ENCODE measurements at places on chromosomes 7 and 10.
A peak's percentile ranks its signal among the peaks of the same experiment; 100 is the strongest.

- no peak for DNase-seq
Measured at GRCh38 chr10:130227883-130228282, 91.7 kb downstream of the GLRX3 start.

GRCh38 chr10:86659721-86660453, 5.5 kb downstream of the OPN4 start:
- DNase-seq: no peak

- DNase-seq: no peak
Measured at GRCh38 chr10:101126684-101127628, 4.1 kb upstream of the TLX1 start.

DNA sequence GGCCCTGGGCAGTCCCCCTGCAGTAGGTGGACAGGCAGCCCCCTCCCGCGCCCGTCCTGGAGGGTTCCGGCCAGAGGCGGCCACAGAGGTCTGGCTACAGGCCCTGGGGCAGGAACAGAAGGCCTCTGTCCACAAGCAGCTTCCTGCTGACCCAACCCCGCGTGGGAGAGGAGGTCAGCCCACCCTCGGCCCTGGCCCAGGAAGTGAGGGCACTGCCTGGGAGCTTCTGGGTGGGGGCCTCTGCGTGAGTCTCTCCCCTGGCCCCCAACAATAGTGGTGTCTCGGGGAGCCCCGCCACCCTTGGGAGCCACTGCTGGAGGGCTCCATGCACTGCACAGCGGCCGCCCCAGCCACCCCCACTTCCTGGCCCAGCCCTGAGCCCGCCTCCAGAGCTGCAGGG, 4.7 kb downstream of the MICALL2 start:
- no peak for DNase-seq

DNA sequence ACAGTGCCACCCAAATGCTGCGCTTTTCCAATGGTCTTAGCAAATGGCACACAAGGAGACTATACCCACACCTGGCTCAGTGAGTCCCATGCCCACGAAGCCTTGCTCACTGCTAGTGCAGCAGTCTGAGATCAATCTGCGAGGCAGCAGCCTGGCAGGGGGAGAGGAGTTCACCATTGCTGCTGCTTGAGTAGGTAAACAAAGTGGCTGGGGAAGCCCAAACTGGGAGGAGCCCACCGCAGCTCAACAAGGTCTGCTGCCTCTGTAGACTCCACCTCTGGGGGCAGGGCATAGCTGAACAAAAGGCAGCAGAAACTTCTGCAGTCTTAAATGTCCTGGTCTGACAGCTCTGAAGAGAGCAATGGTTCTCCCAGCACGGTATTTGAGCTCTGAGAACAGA, 891.2 kb downstream of the PCDH15 start:
- DNase-seq: no peak

GRCh38 chr7:55484834-55485233, 87.5 kb downstream of the VOPP1 start:
- DNase-seq: no peak

- peak; percentile 47 for DNase-seq
Measured at GRCh38 chr10:32171204-32171603, 115.0 kb upstream of the KIF5B start.

DNA sequence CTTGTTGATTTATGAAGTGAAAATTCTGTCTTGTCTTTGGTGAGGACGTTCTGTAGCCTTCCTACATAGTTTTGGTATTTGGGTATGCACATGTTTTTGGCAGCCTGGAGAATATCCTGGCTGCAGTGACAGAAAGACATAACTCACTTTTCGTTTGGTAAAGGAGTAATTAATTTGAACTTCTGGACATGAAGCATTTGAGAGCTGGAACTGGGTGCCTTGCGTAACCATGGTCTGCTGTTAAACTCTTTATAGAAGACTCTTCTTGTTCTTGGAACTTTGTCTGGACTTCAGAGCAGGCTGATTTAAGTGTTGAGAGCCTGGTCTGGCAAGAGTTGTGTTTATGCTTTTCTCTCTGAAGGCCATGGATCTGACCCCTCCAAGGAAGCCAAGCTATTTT, 231.3 kb downstream of the LRMDA start:
- DNase-seq: no peak

DNA sequence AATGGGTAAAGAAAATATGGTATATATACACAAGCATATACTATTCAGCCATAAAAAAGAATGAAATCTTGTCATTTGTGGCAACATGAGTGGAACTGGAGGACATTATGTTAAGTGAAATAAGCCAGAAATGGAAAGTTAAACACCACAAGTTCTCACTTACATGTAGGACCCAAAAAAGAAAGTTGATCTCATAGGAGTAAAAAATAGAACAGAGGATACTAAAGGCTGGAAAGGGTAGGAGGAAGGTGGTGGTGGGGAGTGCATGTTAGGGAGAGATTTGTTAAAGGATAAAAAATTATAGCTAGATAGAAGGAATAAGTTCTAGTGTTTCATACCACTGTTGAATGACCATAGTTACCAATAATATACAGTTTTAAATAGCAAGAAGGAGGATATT, 48.4 kb downstream of the TBC1D12 start:
- no peak for DNase-seq

GRCh38 chr10:113007821-113008220, 57.8 kb downstream of the TCF7L2 start:
- DNase-seq: no peak

DNA sequence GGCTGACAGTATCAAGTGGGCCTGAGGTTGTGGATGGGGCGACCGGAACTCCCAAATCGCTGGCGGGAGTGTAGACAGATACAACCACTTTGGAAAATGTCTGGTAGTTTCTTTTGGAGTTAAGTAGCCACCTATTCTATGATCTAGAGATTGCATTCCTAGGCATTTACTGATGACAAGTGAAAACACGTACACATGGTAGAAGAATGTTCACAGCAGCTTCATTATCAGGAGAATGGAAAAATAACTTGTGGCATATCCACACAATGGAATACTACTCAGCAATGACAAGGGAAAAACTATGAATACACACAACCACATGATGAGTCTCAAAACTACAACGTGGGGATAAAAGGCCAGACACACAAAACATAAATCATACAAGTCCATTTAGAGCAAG, 146.0 kb downstream of the MYOF start:
- DNase-seq: no peak

- no peak for DNase-seq
Measured at GRCh38 chr10:125095228-125095627, 65.1 kb downstream of the CTBP2 start.

DNA sequence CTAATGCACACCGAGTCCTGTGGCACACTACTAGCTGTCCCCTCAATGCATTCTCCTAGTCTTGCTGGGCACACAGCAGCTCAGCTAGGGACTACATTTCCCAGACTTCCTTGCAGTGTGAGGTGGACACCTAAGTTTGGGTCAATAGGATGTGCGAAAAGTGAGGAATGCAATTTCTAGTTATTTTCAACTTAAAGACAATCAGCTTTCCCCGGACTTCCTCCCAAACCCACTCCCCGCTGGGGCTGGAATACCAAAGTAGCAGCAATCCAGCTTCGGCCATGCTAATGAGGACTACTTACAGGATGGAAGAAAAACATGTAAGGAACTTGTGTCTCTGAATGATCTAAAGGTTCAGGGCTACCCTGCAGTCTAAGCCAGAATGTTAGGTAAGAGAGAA, 286.4 kb upstream of the LRRN3 start:
- DNase-seq: no peak

- peak; percentile 21 for DNase-seq
Measured at GRCh38 chr10:14093730-14094484, 236.8 kb downstream of the FRMD4A start.

GRCh38 chr10:49166484-49167400, 21.4 kb downstream of the TMEM273 start:
- no peak for DNase-seq

GRCh38 chr7:25832929-25833328, 319.1 kb upstream of the NFE2L3 start:
- DNase-seq: no peak

- no peak for DNase-seq
Measured at GRCh38 chr7:114293289-114294012, 121.2 kb upstream of the FOXP2 start.

- DNase-seq: no peak
Measured at GRCh38 chr10:110471566-110472139, 26.1 kb upstream of the DUSP5 start.

- no peak for DNase-seq
Measured at GRCh38 chr10:122567056-122567660, 6.6 kb downstream of the DMBT1 start.

GRCh38 chr7:2979951-2980350, 63.7 kb downstream of the CARD11 start:
- no peak for DNase-seq

GRCh38 chr7:23765943-23766342, 55.9 kb downstream of the STK31 start:
- DNase-seq: no peak

- DNase-seq: no peak
Measured at GRCh38 chr7:41992881-41993867, 243.8 kb downstream of the GLI3 start.

DNA sequence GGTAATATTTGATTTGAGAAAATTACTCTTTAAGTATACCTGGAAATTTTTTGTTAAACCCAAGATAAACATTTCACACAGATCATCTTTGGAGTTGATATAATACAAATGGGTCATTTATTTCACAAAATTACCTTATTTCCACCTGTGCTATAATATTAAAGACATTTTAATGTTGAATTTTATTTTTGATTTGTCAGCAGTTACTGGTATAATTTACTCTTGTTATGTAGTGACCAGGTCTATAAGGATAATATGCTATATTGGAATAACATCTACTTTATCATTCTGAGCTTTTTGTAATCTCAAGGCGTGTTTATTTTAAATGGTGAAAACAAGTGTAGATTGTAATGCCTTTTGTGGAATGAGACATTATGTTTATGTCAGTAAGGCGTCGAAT, 26.6 kb downstream of the PRKAR2B start:
- DNase-seq: no peak

DNA sequence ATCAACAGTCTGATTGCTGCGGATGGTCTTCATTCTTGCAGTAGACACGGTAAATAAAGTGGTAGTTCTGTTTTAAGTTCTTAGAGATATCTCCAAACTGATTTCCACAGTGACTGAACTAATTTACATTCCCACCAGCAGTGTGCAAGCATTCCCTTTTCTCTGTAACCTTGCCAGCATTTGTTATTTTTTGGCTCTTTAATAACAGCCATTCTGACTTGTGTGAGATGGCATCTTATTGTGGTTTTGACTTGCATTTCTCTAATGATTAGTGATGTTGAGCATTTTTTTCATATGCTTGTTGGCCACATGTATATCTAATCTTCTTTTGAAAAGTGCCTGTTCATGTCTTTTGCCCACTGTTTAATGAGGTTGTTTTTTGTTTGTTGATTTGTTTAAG, 30.2 kb upstream of the CXCL12 start:
- DNase-seq: no peak

- DNase-seq: no peak
Measured at GRCh38 chr10:12250181-12250580, 54.2 kb downstream of the CDC123 start.

DNA sequence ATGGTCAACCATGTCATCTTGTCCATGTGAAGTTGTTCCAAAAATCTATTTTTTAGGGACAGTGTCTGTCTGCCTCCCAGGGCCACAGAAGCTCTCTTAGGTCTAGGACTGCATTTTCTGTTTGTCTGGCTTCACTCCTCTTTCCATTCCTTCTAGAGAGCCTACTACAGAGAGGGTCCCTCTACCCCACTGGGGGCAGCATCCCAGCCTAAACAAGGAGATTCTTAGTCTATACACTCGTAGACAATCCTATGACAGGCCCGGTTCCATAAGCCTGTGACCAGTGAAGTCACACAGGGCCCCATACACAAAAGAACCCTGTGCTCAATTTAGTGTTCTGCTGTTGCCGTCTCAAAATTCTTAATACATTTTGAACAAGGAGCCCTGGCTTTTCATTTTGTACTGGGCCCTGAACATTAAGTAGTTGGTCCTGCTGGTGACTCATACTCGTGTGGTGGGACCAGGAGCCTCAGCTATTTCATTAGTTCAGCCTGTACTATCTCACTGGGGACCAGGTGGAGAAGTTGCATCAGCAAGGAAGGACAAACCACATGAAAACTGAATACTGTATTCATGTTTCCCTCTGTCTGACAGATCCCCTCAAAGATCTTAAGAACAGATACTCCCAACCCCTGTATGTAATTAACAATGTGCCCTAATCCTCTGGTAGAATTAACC, 23.5 kb upstream of the FAM180A start:
- DNase-seq: no peak

- DNase-seq: no peak
Measured at GRCh38 chr10:17665747-17666146, 21.8 kb downstream of the STAM start.

GRCh38 chr10:132859084-132859855, 73.3 kb upstream of the NKX6-2 start:
- no peak for DNase-seq

DNA sequence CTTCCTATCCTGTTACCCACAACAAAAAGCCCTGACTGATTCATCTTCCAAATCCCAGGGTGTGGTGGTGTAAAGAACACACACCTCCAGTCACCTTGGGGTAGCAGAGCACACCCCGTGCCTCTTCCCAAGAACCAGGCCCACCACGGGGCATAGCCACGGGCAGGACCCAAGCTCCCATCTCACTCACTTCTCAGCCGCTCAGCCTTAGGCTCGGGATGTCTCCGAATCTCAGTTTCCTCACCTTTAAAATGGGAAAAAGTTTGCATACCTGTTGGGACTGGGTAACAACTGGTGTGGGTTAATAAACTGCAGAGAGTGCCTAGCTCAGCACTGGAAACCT, 139.0 kb downstream of the FGFR2 start:
- no peak for DNase-seq

- DNase-seq: no peak
Measured at GRCh38 chr10:118927321-118927720, 102.2 kb upstream of the NANOS1 start.

GRCh38 chr10:98332623-98333269, 64.8 kb upstream of the LOXL4 start:
- DNase-seq: no peak

- DNase-seq: no peak
Measured at GRCh38 chr7:110148054-110148453, 942.9 kb upstream of the LRRN3 start.

GRCh38 chr7:5679048-5679812, 102.2 kb downstream of the RNF216 start:
- DNase-seq: no peak

GRCh38 chr10:84264611-84265141, 19.8 kb downstream of the RGR start:
- DNase-seq: peak; percentile 58

DNA sequence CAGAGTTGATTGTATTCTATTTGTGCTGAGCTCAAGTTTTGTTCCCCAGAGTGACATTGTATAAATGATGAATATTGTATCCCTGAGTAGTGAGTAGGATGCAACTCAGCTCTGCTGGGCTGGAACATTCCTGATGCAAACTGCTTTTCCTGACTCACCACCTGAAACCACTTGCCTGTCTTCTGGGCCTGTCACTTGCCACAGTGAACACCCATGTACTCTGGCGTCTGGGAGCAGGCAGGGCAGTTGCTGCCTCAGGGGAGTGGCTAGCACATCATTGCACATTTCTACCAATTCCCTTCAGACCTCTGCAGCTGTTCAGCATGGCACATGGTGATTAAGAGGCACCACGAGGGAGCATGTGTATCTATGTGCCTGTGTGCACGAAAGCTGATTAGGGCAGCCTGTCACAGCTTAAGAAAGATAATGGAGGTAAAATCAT, 157.3 kb downstream of the SND1 start:
- DNase-seq: no peak
